ENCODE measurements at places on chromosomes 1 and 21. TPM values are rescaled to one million over a fixed set of nuclear protein-coding genes. Genes with fewer than 3 reads are reported as not detected.

FMO2 gene
- total RNA-seq = not detected

- H3K36me3 ChIP-seq = no peaks in the 10 kb centered on the region
- no peaks in the 10 kb centered on the region for H3K27me3 ChIP-seq
- H3K4me3 ChIP-seq = no peak overlapping the region
- no peaks in the 10 kb centered on the region for H3K4me1 ChIP-seq
- DNase-seq = no peak
- no peak overlapping the region for H3K27ac ChIP-seq
Measured at GRCh38 chr1:109978761-109979488, 5.6 kb upstream of the AHCYL1 start.

- no peaks in the 10 kb centered on the region for H3K36me3 ChIP-seq
- H3K27ac ChIP-seq = no peak overlapping the region
- peaks cover 7% of the 10 kb centered on the region for H3K27me3 ChIP-seq
- H3K4me3 ChIP-seq = no peak overlapping the region
- no peaks in the 10 kb centered on the region for H3K4me1 ChIP-seq
Measured at GRCh38 chr1:67880056-67880601, 46.9 kb upstream of the GNG12 start.

DNA sequence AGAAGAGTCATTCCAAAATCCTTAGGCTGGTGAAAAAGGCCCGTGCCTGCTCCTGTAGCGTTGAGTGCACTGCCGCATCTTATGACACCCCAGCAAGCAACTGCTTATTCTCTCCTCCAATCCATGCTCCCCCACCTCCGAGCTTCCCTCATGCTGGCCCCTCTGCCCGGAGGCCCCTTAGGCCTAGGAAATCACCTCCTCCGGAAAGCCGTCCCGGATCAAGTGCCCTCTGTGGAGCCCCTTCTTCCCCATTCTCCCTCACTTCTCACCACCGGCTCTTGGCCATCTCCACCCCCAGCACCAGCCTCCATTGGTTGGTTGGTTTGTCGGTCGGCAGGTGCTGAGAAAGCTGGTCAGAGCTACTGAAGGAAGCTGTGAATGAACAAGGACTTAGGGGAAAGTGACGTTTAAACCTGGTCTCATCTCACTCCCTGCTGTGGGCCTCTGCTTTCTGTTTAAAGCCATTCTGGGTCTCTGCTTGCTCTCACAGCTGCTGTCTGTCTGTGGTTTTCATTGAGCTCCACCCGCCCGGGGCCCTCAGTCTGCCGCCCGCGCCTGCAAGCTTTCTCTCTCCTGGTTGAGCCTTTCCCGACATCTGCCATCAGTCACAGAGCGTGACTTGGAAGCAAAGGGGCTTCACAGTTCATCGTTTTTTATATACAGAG is 122.2 kb downstream of the KCNN3 start:
- H3K4me1 ChIP-seq = peaks cover 80% of the 10 kb centered on the region
- H3K4me3 ChIP-seq = peak overlapping the region; percentile 80
- peak overlapping the region; percentile 96 for H3K27ac ChIP-seq
- peak; percentile 80 for DNase-seq
- H3K36me3 ChIP-seq = no peaks in the 10 kb centered on the region

- no peak overlapping the region for H3K27ac ChIP-seq
- H3K4me1 ChIP-seq = peaks cover 2% of the 10 kb centered on the region
- DNase-seq = no peak
- H3K36me3 ChIP-seq = no peaks in the 10 kb centered on the region
- H3K27me3 ChIP-seq = no peaks in the 10 kb centered on the region
Measured at GRCh38 chr1:175341631-175342429, 149.3 kb upstream of the KIAA0040 start.

GRCh38 chr1:80640978-80641377 is 1159.8 kb upstream of the ADGRL2 start:
- no peaks in the 10 kb centered on the region for H3K4me1 ChIP-seq
- no peak overlapping the region for H3K27ac ChIP-seq
- DNase-seq = no peak
- H3K4me3 ChIP-seq = no peak overlapping the region

BMP8B gene
- total RNA-seq = 0.12 TPM

- H3K4me1 ChIP-seq = peaks cover 34% of the 10 kb centered on the region
- DNase-seq = peak; percentile 72
- H3K4me3 ChIP-seq = peak within 1 kb of the TSS; percentile 86
- H3K27ac ChIP-seq = no peak within 1 kb of the TSS
- H3K27me3 ChIP-seq = no peaks in the 10 kb centered on the region
- H3K36me3 ChIP-seq = peaks cover 9% of the 10 kb centered on the region
Measured at GRCh38 chr1:149917571-149918144, at the start of gene SV2A. Gene SV2A, minus strand, starts transcription at chr1:149917844. Its CDS starts 4,004 bp downstream, at chr1:149913840.

PROX1 gene
- total RNA-seq = 0.10 TPM
